ENCODE measurements at places on chromosomes 7 and 10.

DNA sequence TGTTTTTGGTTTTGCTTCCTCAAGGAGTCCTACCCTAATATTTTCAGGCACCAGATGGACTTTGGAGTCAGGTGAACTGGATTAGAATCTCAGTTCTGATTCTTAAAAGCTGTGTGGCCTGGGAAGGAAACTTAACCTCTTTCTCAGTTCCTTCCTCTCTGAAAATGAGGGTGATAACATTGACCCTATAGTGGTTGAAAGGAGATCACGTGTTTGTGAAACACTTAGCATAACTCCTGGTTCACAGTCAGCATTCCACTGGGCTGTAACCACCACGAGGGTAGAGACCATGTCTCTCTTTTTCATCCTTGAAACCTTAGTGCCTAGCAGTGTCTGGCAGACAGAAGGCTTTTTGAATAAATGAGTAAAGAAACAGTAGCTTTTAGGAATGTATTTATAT is 16.7 kb downstream of the LSMEM1 start:
- no peak for DNase-seq

DNA sequence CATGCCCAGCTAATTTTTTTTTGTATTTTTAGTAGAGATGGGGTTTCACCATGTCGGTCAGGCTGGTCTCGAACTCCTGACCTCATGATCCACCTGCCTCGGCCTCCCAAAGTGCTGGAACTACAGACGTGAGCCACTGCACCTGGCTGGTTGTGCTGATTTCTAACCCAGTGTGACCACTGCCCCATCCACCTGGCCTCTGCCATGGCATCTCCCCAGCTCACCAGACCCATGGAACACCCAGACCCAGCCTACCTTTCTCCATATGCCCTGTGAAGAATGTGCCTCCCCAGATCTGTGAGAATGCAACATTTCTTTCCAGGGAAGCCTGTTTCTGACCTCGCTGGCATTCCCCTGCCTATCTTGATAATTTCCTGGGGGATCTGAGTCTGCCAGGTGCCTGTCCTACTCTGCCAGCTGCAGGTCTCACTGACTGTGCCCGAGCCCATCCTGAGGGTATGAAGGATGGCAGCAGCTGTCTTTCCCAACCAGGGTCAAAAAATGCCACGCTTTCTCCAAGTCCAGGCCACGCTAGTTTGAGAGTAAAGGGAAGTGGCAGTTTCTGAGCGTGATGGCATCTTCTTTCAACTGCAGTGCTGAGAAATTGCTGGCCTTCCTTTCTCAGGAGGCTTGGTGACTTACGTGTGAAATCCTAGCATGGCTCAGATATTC is 324.4 kb upstream of the ZNF32 start:
- no peak for DNase-seq

GRCh38 chr10:71234970-71235685 is 22.8 kb downstream of the UNC5B start:
- DNase-seq, result no peak

DNA sequence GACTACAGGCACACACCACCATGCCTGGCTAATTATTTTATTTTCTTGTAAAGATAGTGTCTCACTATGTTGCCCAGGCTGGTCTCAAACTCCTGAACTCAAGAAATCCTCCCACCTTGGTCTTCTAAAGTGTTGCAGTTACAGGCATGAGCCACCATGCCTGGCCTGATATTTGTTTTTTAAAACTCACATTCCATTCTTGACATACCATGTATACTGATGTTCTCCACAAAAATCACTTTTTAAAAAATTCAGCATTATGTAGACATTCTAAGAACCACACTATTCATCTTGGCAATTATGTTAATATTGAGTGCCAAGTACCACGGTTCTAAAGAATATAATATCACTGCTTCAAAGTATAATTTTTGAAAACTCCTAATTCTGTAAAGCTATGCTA is 43.5 kb downstream of the IDE start:
- DNase-seq, result no peak
